Osteoblast (primary cell): ENCODE measurements at places on chromosomes 7 and 10. TPM values are rescaled to one million over a fixed set of nuclear protein-coding genes. Genes with fewer than 3 reads are reported as not detected.
A peak's percentile ranks its signal among the peaks of the same experiment; 100 is the strongest.

- peak overlapping the region; percentile 19 for H3K4me3 ChIP-seq
- DNase-seq: peak; percentile 91
- H3K27me3 ChIP-seq: no peaks in the 10 kb centered on the region
- peaks cover 25% of the 10 kb centered on the region for H3K4me1 ChIP-seq
- H3K36me3 ChIP-seq: no peaks in the 10 kb centered on the region
- H3K27ac ChIP-seq: no peak overlapping the region
Measured at GRCh38 chr10:91683975-91684374, 51.1 kb upstream of the PPP1R3C start.

DNA sequence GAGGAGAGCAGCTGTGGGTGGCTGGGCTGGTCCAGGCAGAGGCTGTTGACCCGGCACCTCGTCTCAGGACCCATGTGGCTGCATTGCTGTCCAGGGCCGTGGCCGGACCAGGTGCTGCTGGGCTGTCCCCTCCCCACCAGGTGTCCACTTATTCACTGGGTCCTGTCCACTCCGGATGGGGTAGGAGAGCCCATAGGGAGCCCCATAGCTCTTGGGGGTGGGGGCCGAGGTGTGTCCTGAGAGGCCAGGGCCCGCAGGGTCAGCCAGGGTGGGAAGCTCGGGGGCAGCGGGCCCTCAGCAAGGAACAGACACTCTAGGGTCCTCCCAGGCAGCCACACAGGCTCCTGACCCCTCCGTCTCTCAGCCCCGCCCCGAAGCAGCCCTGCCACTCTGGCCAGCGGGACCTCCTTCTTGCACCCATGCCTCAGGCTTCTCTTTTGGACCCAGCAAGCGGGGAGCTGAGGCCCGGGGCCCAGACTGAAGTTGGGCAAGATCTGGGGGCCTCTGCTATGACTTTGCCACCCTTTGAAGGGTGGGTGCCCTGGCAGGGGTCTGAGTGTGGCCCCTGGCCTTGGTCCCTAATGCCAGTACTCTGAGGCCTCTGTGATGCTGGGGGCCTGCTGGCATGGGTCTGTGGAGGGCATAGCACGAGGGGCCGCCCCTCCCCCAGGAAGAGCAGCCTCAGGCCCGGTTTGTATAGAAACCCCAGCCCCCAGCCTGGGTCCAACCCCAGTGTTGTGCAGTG, 86.4 kb downstream of the NKX6-2 start:
- peak overlapping the region; percentile 89 for H3K27ac ChIP-seq
- DNase-seq: no peak
- peak overlapping the region; percentile 20 for H3K4me3 ChIP-seq
- no peaks in the 10 kb centered on the region for H3K27me3 ChIP-seq
- no peaks in the 10 kb centered on the region for H3K36me3 ChIP-seq
- peaks cover 15% of the 10 kb centered on the region for H3K4me1 ChIP-seq

DNA sequence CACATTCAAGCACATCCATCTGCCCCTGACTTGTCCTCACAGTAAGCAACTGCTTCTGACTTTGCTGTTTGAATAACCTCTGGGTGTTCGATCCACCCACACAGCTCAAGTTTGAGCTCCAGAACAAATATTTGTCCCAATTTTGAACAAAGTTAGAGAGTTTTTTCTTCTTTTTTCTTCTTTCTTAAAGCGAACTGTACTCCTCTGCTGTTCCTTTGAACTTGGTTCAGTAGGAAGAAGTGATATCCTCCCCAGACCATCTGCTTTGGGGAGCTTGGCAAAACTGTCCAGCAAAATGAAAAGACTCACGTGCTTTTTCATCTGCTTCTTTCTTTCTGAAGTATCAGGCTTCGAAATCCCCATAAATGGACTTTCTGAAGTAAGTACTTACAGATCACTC, at the start of gene ITIH2:
Gene ITIH2 (plus strand): TSS at position 177 of the 400 bp plus-strand sequence. CDS start 119 bp downstream, at position 296.
- H3K4me3 ChIP-seq: no peak within 1 kb of the TSS
- no peaks in the 10 kb centered on the region for H3K4me1 ChIP-seq
- DNase-seq: no peak
- H3K27me3 ChIP-seq: no peaks in the 10 kb centered on the region
- no peaks in the 10 kb centered on the region for H3K36me3 ChIP-seq

DNA sequence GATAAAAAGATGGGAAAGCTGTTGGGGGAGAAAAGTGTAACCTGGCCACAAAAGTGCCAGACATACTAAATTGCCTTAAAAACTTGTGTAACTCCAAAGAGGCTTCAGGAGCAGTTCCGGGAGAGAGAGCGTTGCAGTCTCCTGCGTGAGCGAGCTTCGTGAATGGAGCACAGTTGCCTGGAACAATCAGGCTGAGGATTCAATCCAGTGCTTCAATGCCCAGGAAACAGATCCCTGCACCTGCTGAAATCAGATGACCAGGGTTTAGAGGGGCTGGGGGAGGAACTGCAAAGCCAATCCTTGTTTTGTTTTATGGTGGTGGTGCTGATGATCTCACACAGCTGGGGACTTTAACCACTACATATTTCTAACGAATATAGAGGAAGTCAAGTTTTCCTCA, 398.3 kb downstream of the DPP6 start:
- no peaks in the 10 kb centered on the region for H3K4me1 ChIP-seq
- no peaks in the 10 kb centered on the region for H3K36me3 ChIP-seq
- H3K27ac ChIP-seq: no peak overlapping the region
- no peak overlapping the region for H3K4me3 ChIP-seq
- no peaks in the 10 kb centered on the region for H3K27me3 ChIP-seq
- no peak for DNase-seq

DNA sequence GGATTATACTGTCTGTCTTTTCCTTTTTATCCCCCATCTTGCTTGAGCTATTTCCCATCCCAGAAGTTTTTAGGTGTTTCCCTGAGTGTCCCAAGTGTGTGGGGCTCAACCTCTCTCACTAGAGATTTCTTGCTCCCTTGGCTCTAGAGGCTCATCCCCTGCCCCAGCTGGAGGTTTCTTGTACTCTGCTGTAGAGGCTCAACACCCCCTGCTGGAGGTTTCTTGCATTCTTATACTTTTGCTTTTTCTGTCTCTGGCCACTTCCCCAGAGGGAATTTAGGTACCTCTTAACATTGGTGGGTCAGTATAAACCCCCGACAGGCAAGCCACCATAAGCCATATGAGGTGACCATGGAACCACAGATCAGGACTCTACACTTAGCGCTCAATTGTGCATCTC, 114.2 kb upstream of the FAM3C start:
- no peaks in the 10 kb centered on the region for H3K27me3 ChIP-seq
- H3K4me3 ChIP-seq: no peak overlapping the region
- no peaks in the 10 kb centered on the region for H3K36me3 ChIP-seq
- H3K4me1 ChIP-seq: peaks cover 2% of the 10 kb centered on the region
- no peak overlapping the region for H3K27ac ChIP-seq

XRCC2 gene
- total RNA-seq: 0.72 and 1.2 TPM in 2 replicates

PAX4 gene
- not detected in 2 replicates for total RNA-seq

DNA sequence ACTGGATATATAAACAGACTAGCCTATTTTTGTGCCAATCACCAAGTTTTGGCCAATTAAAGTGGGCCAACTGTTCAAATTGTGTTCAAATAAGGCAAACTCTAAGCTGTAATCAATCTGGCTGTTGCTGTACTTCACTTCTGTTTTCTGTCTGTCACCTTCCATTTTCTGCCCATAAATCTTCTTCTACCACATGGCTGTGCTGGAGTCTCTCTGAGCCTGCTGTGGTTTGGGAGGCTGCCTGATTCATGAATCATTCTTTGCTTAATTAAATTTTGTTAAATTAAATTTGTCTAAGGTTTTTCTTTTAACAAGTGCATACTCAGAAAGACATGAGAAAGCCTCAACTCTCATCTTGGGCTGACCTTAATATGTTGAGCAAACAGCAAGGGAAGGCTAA, 172.6 kb upstream of the VIPR2 start:
- H3K4me3 ChIP-seq: no peak overlapping the region
- H3K27me3 ChIP-seq: no peaks in the 10 kb centered on the region
- H3K4me1 ChIP-seq: no peaks in the 10 kb centered on the region

- H3K4me3 ChIP-seq: no peak overlapping the region
- peaks cover 4% of the 10 kb centered on the region for H3K4me1 ChIP-seq
- no peak for DNase-seq
- H3K36me3 ChIP-seq: no peaks in the 10 kb centered on the region
- no peak overlapping the region for H3K27ac ChIP-seq
Measured at GRCh38 chr10:49149881-49150280, 16.1 kb upstream of the FAM170B start.

- H3K36me3 ChIP-seq: no peaks in the 10 kb centered on the region
- H3K27me3 ChIP-seq: no peaks in the 10 kb centered on the region
- no peak for DNase-seq
- H3K4me3 ChIP-seq: no peak overlapping the region
- H3K4me1 ChIP-seq: peaks cover 16% of the 10 kb centered on the region
- no peak overlapping the region for H3K27ac ChIP-seq
Measured at GRCh38 chr7:105229641-105230040, 159.1 kb downstream of the SRPK2 start.

DNA sequence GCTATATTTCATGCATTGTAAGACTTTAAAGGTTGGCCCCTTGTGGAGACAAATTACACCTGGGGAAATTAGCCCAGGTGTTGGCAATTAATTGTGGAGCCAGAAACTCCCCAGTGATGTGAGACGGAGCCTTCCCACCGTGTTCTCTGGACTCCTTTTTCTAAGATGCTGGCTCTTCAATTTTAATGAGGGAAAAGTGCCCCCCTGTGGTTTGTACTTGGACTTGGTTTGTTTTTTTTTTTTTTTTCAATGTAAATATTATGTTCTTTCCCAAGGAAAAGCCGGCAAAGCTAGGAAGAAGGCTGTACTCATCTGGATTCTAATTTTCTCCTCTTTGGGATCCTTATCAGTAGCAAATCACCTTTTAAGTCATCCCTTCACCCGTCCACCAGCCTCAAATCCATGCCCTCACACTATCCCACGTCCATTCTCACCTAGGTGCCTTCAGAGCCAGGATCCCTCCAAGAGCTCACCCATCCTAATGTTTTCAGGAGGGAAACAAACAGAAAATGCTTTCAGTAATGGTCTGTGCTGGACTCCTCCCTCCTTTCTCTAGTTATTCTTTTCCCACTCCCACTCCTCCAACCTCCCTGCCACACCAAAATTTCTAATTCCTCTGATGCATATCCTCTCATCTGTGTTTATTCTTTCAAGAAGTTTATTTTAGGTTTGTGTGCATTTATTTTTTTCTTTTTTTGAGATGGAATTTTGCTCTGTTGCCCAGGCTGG, 20.4 kb upstream of the ST8SIA6 start:
- no peak for DNase-seq
- no peaks in the 10 kb centered on the region for H3K36me3 ChIP-seq
- no peaks in the 10 kb centered on the region for H3K27me3 ChIP-seq
- no peaks in the 10 kb centered on the region for H3K4me1 ChIP-seq
- no peak overlapping the region for H3K4me3 ChIP-seq
- no peak overlapping the region for H3K27ac ChIP-seq

RAPGEF5 gene
- 1.1 and 1.5 TPM in 2 replicates for total RNA-seq

SH2B2 gene
- 2.1 and 2.2 TPM in 2 replicates for total RNA-seq

DNA sequence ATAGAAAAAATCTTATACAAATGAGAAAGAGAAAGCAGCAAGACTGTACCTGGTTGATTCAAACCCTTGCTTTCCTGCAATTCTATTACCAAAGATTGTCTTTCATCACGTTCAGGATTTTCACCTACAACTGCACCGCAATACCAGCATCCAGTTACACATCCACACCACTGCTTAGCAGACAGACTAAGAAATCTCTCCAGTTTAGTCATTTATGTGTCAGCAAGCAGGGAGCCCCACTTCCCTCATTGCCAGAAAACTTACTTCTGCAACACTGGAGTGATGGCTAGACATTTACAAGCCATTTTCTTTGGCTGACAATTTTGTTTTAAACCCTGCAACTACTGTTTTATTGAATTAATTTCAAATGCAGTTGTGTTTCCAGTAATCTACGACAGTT, 359.6 kb upstream of the MEOX2 start:
- H3K4me1 ChIP-seq: no peaks in the 10 kb centered on the region
- no peak overlapping the region for H3K27ac ChIP-seq
- no peak overlapping the region for H3K4me3 ChIP-seq

- H3K4me1 ChIP-seq: peaks cover 2% of the 10 kb centered on the region
- no peaks in the 10 kb centered on the region for H3K36me3 ChIP-seq
- H3K4me3 ChIP-seq: no peak overlapping the region
- H3K27ac ChIP-seq: no peak overlapping the region
Measured at GRCh38 chr10:35215107-35215506, 88.5 kb downstream of the CREM start.

DNA sequence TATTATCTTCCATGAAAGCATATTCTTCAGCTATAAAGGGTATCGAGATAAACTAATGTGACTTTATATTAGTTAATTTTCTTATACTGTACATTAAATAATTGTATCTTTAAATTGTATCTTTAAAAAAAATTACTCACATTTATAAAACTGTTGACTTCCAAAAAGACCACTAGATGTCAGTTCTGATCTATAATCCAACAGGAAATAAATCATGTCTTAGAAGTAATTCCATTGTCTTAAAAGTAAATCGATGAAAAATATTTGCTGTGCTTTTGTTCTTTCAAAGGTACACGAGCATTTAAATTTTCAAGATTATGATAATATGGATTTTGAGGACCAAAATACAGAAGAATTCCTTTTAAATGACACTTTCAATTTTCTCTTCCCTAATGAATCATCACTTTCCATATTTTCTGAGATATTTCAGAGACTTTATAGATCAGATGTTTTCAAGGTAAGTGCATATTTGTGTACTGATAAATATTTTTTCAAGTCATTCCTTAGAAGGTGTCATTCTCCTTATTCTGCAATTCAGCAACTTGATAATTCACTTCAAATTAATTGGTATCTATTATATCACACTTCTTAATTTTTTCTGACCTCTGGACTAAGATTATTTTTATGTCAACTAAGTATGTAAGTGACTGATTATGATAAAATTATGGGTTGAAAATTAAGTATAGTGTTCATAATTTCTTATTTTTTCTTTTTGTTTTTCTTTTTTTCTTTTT, 138.5 kb downstream of the CPED1 start:
- H3K4me1 ChIP-seq: no peaks in the 10 kb centered on the region
- H3K27me3 ChIP-seq: no peaks in the 10 kb centered on the region
- peak; percentile 23 for DNase-seq
- H3K27ac ChIP-seq: no peak overlapping the region
- no peak overlapping the region for H3K4me3 ChIP-seq
- H3K36me3 ChIP-seq: no peaks in the 10 kb centered on the region

ELOVL3 gene
- total RNA-seq: 2.2 and 2.7 TPM in 2 replicates

GRCh38 chr10:47230482-47230881, 69.5 kb upstream of the GDF10 start:
- no peak overlapping the region for H3K4me3 ChIP-seq
- H3K27ac ChIP-seq: no peak overlapping the region
- DNase-seq: no peak
- H3K27me3 ChIP-seq: peaks cover 7% of the 10 kb centered on the region
- H3K4me1 ChIP-seq: no peaks in the 10 kb centered on the region

GRCh38 chr7:45212606-45213005, 55.0 kb downstream of the RAMP3 start:
- H3K4me3 ChIP-seq: no peak overlapping the region
- no peak overlapping the region for H3K27ac ChIP-seq
- DNase-seq: no peak
- peaks cover 26% of the 10 kb centered on the region for H3K27me3 ChIP-seq
- no peaks in the 10 kb centered on the region for H3K36me3 ChIP-seq
- H3K4me1 ChIP-seq: no peaks in the 10 kb centered on the region

UCN3 gene
- total RNA-seq: not detected in 2 replicates
